ENCODE measurements at places on chromosomes 5 and 9.

DNA sequence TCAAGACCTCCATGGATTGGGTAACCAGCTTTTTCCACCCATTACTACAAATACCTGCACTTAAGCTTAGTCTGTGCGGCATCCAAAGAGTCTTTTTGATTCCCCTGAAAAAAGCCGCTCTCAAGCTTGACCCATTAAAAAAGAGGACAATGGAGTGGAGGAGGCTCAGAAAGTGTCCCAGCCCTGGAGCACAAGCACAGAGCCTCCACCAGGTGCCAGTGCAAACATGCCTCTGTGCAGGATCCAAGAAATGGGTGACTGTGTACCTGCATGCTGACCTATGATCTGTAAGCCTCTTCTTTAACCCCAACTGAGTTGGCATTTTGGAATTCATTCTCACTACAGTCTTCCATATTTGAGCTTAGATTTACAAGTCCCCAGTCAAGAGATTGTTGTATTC is 168.3 kb upstream of the TLE4 start:
- no peak for DNase-seq

DNA sequence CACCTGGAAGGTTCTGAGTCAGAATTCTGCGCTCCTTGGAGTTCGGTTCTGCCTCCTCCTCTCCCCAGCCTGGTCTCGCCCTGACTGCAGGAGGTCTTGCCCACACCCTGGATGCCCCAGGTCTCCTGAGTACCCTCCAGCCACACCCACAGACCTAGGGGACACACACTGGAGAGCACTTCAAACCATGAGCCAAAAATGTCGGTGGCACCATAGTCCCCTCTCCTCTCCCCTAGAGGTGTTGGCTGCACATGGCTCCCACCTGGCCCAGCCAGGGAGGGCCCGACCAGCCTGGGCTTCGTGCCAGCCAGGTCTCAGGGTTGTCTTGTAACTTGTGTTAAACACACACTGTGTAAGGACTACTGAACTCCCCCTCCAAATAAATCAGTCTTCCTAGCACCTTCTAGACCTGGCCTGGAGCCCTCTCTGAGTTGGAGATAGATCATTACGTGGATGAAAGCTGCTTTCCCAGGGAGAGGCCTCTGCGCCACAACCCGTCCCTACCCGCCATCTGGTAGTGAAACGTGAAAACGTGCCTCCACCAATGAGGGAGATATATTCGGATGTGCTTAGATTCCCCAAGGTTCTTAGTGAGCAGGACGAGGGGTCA is 49.9 kb upstream of the CTSL start:
- no peak for DNase-seq

GRCh38 chr5:102664616-102665335 is 90.3 kb upstream of the PAM start:
- DNase-seq, result no peak

GRCh38 chr9:116576386-116576785 is 110.7 kb upstream of the TRIM32 start:
- DNase-seq, result no peak

DNA sequence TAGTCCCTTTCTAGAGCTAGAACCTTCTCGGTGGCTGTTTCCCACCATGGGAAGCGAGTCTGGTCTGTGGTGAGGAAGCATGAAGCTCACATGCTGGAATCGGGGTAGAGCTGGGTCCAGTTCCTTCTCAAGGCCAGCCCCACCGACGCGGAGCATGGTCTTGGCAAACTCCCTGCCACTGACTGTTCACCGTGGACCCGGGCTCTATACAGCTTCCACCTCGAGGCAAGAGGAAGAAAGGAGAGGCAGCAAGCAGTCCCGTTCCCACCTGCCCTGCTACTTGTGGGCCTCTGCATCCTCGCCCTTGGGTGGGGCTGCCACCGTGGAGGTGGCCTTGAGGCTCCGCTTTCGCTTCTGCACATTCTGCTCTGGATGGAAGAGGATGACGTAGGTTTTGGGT is 13.7 kb downstream of the GRM6 start:
- DNase-seq, result no peak

DNA sequence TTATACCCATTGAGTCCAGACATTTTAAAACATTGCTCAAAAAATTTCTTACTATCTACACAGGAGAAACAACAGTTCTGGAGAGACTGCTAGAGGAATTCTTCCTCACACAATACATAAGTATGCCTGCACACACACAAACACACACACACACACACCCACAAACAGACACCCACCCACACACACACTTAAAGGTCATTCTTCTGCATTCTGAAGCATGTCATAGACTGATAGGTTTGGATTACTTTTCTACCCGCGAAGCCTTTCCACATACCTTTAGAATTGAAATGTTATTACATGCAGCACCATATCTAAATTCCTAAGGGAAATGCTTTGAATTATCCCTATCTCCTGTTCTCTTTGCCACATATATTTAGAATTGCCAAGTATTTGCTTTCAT is 80.2 kb downstream of the FAM174A start:
- no peak for DNase-seq

GRCh38 chr5:54774281-54775170 is 210.9 kb downstream of the ESM1 start:
- no peak for DNase-seq

DNA sequence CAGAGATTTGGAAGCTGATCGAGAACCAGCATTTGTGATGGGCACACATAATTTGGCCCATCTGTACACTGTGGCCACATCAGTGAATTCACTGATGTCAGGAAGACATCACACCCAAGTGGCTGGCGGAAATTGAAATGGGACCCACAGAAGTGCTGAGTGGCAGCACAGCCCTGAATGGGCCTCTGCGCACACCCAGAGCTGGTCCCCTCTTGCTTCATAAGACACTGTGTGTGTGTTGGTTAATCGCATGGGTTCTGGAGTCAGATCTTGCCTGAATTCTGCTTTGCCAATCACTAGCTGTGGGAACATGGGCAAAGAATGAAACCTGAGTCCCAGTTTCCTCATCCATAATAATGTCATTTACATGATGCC is 72.2 kb downstream of the PCSK5 start:
- DNase-seq, result no peak

- no peak for DNase-seq
Measured at GRCh38 chr5:165620394-165620793, 2115.0 kb downstream of the MAT2B start.

- DNase-seq, result no peak
Measured at GRCh38 chr5:158463188-158463587, 604.2 kb upstream of the CLINT1 start.

GRCh38 chr9:126326228-126327005 is at the start of gene MVB12B:
Gene MVB12B (plus strand): TSS chr9:126326829. CDS start chr9:126326930, 101 bp downstream.
- no peak for DNase-seq

DNA sequence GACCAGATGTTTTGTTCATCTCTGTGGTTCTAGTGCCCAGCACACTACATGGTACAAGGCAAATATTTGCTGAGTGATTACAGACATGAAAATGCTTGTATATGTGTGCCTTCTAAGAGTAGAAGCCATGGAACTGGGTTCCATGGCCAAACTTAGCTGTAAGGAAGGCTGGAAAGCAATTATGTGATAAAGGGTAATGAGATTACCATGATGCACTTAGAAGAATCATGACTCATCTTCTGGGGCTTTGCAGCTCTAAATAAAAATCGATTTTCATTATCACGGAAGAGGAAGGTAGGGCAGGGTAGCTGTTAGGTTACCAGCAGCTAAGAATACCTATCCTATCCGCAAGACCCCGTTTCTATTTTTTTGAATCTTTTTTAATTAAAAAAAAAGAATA is 28.0 kb downstream of the RFK start:
- DNase-seq, result no peak

DNA sequence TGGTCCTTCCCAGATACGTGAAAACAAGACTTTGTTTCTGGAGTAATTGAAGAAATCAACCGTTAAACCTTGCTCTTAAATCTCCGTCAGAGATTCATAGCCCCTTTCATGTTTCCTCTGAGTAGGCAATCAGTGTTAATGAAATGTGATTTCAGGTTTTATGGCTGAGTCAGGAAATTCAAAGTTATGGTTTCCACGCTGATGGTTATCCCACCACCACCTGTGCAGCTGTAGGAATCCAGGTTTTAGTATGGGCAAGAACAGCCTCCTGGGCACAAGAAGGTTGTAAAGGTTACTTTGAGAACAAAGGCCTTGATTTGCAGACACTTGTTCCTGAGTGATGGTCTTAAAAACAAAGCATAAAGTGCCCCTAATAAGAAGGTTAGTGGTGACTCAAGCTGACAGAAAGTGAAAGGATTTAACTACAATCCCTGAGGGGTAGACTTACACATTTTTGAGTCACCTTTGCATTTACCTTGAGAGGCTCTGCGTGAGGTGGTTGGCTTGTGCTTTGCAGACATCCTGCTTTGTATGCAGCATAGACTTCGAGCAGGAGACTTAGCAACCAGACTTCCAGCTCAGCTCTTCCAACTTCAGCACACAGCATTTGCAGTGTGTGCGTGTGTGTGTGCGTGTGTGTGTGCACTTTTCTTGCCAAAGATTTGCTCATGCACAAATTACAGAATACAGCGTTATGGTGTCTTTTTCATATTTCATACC is 159.6 kb downstream of the TLE4 start:
- DNase-seq, result no peak

DNA sequence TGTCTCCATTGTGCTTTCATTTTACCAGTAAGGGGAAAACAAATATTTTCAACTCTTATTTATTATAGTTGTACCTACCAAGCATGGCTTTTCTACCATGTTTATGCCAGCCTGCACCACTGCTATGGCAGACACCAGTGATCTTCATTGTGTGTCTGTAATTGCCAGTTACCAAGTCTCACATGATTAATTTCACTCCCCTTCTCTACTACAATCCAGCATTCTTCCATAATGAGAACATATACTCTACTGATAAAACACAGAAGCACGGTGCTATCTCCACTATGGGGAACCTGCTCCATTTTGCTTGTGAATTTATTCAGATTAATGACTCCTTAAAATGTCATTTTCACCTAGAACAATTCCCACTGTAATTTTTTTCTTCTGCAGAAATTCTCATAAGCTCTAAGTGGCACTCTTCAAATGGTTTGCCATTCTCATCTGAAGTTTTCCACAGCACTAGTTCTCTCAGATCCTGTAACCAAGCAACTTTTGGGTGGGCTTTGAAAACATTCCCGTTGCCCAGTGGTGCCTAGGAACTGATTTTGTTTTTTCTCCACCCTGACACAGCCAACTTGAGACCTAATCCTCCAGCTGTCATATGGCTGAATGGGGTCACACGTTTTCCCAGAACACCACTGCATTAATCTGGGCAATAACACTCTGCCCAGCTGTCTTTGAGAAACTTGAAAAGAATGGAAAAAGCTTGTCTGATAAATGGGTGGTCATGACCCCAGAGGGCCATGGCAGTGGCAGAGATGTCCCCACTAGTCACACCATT is 222.7 kb upstream of the RASEF start:
- DNase-seq, result no peak
